Ascending aorta (tissue), 2 donors: ENCODE measurements at places on chromosomes 12 and 14. TPM values are rescaled to one million over a fixed set of nuclear protein-coding genes. Genes with fewer than 3 reads are reported as not detected.
A peak's percentile ranks its signal among the peaks of the same experiment; 100 is the strongest.

Gene C14orf132
- 23.9 TPM for total RNA-seq

Gene SMIM41
- total RNA-seq, result 7.9 TPM

Gene ASIC1
- total RNA-seq, result not detected

Gene ETNK1
- 13.9 TPM for total RNA-seq

Gene FANCM
- 2.1 TPM for total RNA-seq

Gene ZFYVE1
- total RNA-seq, result 73.9 TPM

Gene CD163
- 120 TPM for total RNA-seq

Gene TAS2R9
- not detected for total RNA-seq

GRCh38 chr14:104936361-104937155 is 11.9 kb downstream of the PLD4 start:
- no peak overlapping the region for H3K27ac ChIP-seq
- no peak for DNase-seq
- H3K36me3 ChIP-seq, result peaks cover 9% of the 10 kb centered on the region
- no peak overlapping the region for H3K4me3 ChIP-seq
- H3K27me3 ChIP-seq, result no peaks in the 10 kb centered on the region

GRCh38 chr14:86946446-86946845 is 1046.5 kb downstream of the GALC start:
- H3K27me3 ChIP-seq, result no peaks in the 10 kb centered on the region
- no peak overlapping the region for H3K4me3 ChIP-seq
- H3K4me1 ChIP-seq, result no peaks in the 10 kb centered on the region
- no peak for DNase-seq
- no peaks in the 10 kb centered on the region for H3K36me3 ChIP-seq

- H3K4me1 ChIP-seq, result peaks cover 3% of the 10 kb centered on the region
- no peak overlapping the region for H3K27ac ChIP-seq
- peaks cover 19% of the 10 kb centered on the region for H3K27me3 ChIP-seq
These were observed 4.8 kb downstream of the FAM222A start for GRCh38 chr12:109718390-109718789.

DNA sequence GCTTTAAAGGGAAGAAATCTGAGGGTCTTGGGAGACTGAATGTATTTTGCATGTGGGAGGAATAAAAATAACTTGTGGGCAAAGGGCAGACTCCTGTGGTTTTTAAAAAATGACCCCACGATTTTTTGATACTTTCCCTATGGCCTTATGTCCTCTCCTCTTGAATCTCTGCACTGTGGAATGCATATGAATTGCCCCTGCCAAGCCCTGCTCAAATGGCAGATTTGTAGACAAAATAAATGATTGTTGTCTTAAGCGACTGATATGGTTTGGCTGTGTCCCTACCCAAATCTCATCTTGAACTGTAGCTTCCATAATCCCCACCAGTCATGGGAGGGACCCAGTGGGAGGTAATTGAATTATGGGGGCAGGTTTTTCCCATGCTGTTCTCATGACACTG is 223.8 kb downstream of the DACT1 start:
- no peaks in the 10 kb centered on the region for H3K4me1 ChIP-seq
- no peaks in the 10 kb centered on the region for H3K36me3 ChIP-seq
- DNase-seq, result no peak
- no peak overlapping the region for H3K27ac ChIP-seq

GRCh38 chr14:103517721-103518421 is 4.8 kb downstream of the CKB start:
- DNase-seq, result no peak
- no peaks in the 10 kb centered on the region for H3K36me3 ChIP-seq

DNA sequence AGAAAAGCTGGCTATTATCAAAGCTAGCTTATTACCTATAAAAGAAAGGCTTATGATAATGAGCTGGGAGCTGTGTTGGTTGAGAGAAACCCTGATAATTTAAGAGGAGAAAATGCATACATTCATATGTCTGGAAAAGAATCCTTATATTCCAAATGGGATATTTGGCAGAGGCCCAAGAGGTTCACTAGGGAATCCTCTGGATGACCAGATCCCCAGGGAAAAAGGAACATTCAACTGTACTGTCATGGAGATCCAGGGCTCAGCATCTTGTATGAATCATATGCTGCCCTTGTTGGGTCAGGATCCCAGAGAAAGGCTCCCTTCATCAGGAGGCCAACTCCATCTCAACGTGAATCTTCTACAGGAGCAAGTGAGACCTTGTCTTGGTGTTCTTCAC is 16.6 kb upstream of the FBXO34 start:
- DNase-seq, result no peak
- H3K36me3 ChIP-seq, result no peaks in the 10 kb centered on the region
- H3K4me1 ChIP-seq, result no peaks in the 10 kb centered on the region
- no peaks in the 10 kb centered on the region for H3K27me3 ChIP-seq

- no peaks in the 10 kb centered on the region for H3K36me3 ChIP-seq
- H3K4me3 ChIP-seq, result peak within 1 kb of the TSS; percentile 54
- no peak for DNase-seq
- H3K4me1 ChIP-seq, result peaks cover 11% of the 10 kb centered on the region
- no peak within 1 kb of the TSS for H3K27ac ChIP-seq
These were observed at the start of gene KCNH5 for GRCh38 chr14:63045234-63045611. Gene KCNH5 (minus strand): TSS chr14:63045458. CDS start chr14:63045186, 272 bp downstream.

- peaks cover 38% of the 10 kb centered on the region for H3K36me3 ChIP-seq
- no peaks in the 10 kb centered on the region for H3K4me1 ChIP-seq
- no peak overlapping the region for H3K27ac ChIP-seq
- no peak overlapping the region for H3K4me3 ChIP-seq
- no peak for DNase-seq
- no peaks in the 10 kb centered on the region for H3K27me3 ChIP-seq
These were observed 25.7 kb downstream of the PPP1CC start for GRCh38 chr12:110717037-110717436.

DNA sequence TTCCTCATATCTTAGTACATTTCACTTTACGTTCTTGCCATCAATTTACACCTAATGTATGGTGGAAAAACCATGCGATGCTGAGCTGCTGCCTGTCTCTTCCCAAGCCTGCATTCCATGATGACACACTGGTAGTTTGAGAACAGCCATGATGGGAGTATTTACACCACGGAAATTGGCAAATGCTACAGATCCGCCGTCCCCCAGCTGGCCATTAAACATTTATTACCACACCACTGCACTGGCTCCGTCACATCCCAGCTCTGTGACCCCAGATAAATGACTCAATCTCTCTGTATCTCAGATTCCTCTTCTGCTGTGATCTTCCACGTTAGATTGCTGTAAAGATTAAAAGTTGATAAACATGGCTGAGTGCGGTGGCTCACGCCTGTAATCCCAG is 13.9 kb downstream of the ESRRB start:
- H3K4me3 ChIP-seq, result no peak overlapping the region
- no peaks in the 10 kb centered on the region for H3K4me1 ChIP-seq
- no peaks in the 10 kb centered on the region for H3K27me3 ChIP-seq
- no peaks in the 10 kb centered on the region for H3K36me3 ChIP-seq
- no peak overlapping the region for H3K27ac ChIP-seq

DNA sequence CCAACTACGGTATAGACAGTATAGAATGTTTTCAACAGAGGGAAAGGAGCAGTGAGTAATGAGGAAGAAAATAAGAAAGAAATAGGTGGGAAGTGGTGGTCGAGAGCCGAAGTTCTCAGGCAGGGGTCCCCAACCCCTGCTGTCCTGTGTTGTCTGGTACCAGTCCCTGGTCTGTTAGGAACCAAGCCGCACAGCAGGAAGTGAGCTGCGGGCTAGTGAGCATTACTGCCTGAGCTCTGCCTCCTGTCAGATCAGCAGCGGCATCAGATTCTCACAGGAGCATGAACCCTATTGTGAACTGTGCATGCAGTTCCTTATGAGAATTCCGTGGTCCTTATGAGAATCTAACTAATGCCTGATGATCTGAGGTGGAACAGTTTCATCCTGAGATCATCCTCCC is 107.3 kb upstream of the PTPRR start:
- H3K4me3 ChIP-seq, result no peak overlapping the region
- DNase-seq, result no peak
- H3K27me3 ChIP-seq, result no peaks in the 10 kb centered on the region
- no peaks in the 10 kb centered on the region for H3K4me1 ChIP-seq
- H3K27ac ChIP-seq, result no peak overlapping the region

- DNase-seq, result no peak
- no peak overlapping the region for H3K4me3 ChIP-seq
- H3K27me3 ChIP-seq, result no peaks in the 10 kb centered on the region
- peaks cover 10% of the 10 kb centered on the region for H3K4me1 ChIP-seq
- no peaks in the 10 kb centered on the region for H3K36me3 ChIP-seq
These were observed 64.5 kb downstream of the SPTB start for GRCh38 chr14:64815257-64815656.

- no peak for DNase-seq
- no peak overlapping the region for H3K4me3 ChIP-seq
- no peaks in the 10 kb centered on the region for H3K27me3 ChIP-seq
- no peaks in the 10 kb centered on the region for H3K36me3 ChIP-seq
- no peaks in the 10 kb centered on the region for H3K4me1 ChIP-seq
- H3K27ac ChIP-seq, result no peak overlapping the region
These were observed 65.2 kb upstream of the DIO3 start for GRCh38 chr14:101495827-101496775.

DNA sequence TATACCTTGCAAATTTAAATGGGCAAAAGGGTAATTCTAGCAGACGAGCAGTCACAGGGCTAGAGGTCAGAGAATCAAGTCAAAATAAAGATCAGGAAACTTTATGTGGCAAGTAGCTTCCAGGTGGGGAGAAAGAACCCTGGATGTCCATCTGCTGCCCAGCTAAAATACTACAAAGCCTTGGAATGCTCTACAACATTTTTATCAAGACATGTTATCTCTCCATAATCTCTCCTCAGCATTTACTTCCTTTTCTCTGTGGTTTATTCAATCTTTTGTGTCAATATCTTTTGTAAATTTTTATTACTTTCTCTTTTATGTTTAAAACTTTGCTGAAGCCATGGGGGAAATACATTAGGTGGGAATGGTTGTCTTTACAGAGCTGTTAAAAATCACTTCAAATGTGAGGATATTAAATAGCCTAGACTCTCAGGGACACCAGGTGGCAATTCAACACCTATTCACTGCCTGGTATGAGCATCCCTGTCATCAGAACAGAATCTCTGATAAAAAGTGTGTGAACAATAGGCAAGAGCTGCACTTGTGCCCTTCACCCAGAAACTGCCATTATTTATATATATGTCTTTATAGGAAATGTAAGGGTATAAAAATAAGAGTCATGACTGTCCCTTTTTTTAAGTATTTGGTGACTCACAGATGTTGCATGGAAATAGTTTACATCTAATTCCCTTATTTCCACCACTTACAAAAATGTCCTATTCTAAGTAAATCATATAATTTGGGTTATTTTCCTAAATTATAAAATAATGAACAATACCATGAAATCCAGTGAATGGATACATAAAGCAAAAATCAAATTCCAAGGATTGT is 152.9 kb downstream of the EPS8 start:
- no peak overlapping the region for H3K27ac ChIP-seq
- H3K36me3 ChIP-seq, result peaks cover 22% of the 10 kb centered on the region
- H3K4me3 ChIP-seq, result no peak overlapping the region
- DNase-seq, result no peak

- H3K27me3 ChIP-seq, result no peaks in the 10 kb centered on the region
- no peaks in the 10 kb centered on the region for H3K4me1 ChIP-seq
- no peak overlapping the region for H3K4me3 ChIP-seq
- no peak overlapping the region for H3K27ac ChIP-seq
These were observed 438.4 kb upstream of the DCN start for GRCh38 chr12:91620992-91621391.

DNA sequence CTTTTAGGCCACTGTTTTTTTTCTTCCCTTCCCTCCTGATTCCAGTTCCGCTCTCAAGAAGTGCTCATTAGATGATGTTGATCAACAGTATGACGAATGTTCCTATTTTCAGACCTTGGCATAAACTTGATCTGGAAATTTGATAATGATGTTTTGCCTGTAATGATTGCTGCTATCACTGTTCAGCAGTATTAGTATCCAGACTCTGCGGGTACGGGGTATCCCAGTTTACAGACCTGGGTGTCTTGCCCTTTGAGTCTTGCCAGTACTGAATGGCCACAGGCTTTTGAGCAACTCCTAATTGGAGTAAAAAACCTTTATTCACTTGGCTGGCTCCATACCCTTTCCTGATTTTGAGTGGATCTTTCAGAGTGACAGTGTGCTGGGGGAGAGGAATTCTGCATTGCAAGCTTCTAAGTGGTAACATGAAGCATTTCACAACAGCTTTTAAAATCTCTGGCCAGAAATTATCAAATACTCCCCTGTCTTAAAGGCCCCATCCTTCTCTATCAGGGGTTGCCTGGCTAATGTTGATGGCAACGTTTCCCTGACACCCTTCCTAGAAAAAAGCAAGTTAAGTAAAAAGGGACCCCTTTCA is 5.9 kb upstream of the ASB8 start:
- no peaks in the 10 kb centered on the region for H3K36me3 ChIP-seq
- H3K27me3 ChIP-seq, result no peaks in the 10 kb centered on the region
- no peak overlapping the region for H3K27ac ChIP-seq
- H3K4me1 ChIP-seq, result no peaks in the 10 kb centered on the region
- no peak overlapping the region for H3K4me3 ChIP-seq

- no peaks in the 10 kb centered on the region for H3K36me3 ChIP-seq
- no peaks in the 10 kb centered on the region for H3K27me3 ChIP-seq
- no peak overlapping the region for H3K4me3 ChIP-seq
- no peak for DNase-seq
- no peaks in the 10 kb centered on the region for H3K4me1 ChIP-seq
- H3K27ac ChIP-seq, result no peak overlapping the region
These were observed 115.4 kb upstream of the OVCH1 start for GRCh38 chr12:29612912-29613311.

GRCh38 chr12:47378222-47378582 is 298.4 kb upstream of the AMIGO2 start:
- no peak for DNase-seq
- H3K4me1 ChIP-seq, result peaks cover 13% of the 10 kb centered on the region
- H3K4me3 ChIP-seq, result no peak overlapping the region
- no peaks in the 10 kb centered on the region for H3K36me3 ChIP-seq

GRCh38 chr12:68364893-68365725 is 32.9 kb upstream of the MDM1 start:
- DNase-seq, result peak; percentile 85
- H3K27me3 ChIP-seq, result no peaks in the 10 kb centered on the region
- no peaks in the 10 kb centered on the region for H3K36me3 ChIP-seq

- no peaks in the 10 kb centered on the region for H3K4me1 ChIP-seq
- H3K27me3 ChIP-seq, result no peaks in the 10 kb centered on the region
- no peak for DNase-seq
- H3K36me3 ChIP-seq, result no peaks in the 10 kb centered on the region
These were observed 177.0 kb upstream of the CNTN1 start for GRCh38 chr12:40515041-40515816.

DNA sequence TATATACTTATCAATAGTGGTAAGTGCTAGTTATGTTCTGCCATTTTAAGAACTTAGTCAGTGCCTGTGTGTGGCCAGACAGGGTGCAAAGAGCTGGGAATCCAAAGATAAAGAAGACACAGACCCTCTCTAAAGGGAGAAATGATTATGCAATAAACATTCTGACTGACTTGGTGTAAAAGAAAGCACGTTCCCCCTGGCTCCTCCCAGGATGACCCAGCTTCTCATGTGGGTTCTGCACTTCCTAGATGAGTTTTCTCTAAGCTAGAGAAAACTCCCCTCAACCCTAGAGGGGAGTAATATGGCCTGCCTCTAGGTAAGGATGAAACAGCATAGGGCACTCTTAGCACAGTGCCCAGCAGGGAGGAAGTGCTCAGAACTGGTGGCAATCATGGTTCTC is 231.2 kb downstream of the VRK1 start:
- no peak overlapping the region for H3K27ac ChIP-seq
- H3K4me1 ChIP-seq, result no peaks in the 10 kb centered on the region
- no peak overlapping the region for H3K4me3 ChIP-seq

GRCh38 chr12:4135919-4136605 is 137.5 kb upstream of the CCND2 start:
- H3K36me3 ChIP-seq, result no peaks in the 10 kb centered on the region
- DNase-seq, result no peak
- no peaks in the 10 kb centered on the region for H3K27me3 ChIP-seq
- no peaks in the 10 kb centered on the region for H3K4me1 ChIP-seq
- H3K27ac ChIP-seq, result no peak overlapping the region
